ENCODE measurements at places on chromosomes 5 and 9.

DNA sequence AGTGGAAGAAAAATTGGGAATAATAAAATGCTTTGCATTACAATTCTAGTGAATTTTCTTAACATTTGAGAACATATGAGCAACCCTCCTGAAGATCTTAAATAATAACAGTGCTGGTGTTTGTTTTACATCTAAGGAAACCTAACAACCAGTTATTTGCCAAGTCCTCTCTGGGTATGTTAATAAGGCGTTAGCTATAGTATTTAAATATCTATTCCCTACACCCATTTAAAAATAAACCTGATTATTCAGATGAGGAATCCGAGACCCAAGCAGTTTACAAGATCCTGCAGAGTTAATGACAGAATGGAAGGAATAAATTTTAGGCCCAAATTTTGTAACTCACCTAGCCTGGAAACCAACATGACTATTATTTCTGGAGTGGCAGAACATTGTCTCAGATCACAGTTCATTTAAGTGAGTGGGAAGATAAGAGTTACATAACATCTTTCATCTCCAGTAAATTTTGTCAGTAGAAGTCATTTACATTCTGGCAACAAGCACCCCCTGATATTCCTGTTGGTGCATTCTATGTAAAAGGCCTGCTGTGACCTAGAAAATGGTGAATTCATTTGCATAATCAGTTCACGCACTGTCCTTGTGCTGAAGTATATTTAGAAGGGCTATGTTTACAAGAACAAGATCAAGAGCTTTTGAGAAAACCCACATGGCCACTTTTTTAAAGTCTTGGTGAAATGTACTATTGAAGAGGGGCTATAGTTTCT, 148.2 kb downstream of the COX7C start:
- no peak overlapping the region for H3K27ac ChIP-seq
- DNase-seq: no peak
- no peak overlapping the region for H3K4me3 ChIP-seq
- H3K36me3 ChIP-seq: no peaks in the 10 kb centered on the region
- H3K27me3 ChIP-seq: peaks cover 7% of the 10 kb centered on the region

DNA sequence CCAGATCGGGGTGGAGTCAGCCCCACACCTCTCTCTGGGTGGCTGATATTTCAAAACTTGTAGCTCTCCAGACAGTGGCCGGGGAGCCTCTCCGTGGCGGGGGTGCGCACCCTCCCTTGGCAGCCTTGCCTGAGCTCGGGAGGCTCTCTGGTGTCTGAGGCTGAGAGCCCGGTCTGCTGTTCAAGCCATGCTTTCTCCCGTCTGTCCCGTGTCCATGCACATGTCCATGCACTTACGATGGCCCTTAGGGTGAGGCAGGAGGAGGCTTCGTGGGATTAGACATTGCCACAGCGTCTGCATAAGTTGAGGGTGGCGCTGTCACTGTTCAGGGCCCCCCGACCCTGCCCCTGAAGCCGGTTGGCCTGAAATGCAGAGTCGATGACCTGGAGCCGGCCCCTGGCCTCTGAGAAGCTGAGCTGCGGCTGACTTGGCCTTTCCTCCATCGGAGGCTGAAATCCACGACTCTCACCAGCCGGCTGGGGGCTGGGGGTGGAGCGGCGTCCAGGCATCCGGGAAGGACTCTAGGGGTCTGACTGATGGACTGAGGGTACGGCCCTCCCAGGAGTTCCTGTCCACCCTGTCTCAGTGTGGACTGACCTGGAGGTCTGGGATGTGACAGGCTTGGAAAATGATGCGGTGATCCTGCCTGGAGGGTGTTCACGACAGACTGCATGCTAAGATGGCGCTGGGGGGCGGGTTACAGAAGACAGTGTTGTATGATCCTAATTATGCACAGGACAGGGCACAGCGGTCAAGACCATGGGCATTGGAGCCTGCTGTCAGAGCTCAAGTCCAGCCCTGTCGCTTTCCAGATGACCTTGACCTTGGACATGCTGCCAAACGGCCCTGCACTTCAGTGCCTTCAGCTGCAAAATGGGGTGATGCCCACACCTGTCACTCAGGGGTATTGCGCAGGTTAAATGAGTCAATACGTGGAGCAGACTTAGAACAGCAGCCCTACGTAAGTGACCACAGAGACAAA, 18.3 kb upstream of the SLC2A6 start:
- no peak overlapping the region for H3K27ac ChIP-seq
- peaks cover 9% of the 10 kb centered on the region for H3K36me3 ChIP-seq
- DNase-seq: no peak
- no peak overlapping the region for H3K4me3 ChIP-seq
- H3K4me1 ChIP-seq: peaks cover 11% of the 10 kb centered on the region

DNA sequence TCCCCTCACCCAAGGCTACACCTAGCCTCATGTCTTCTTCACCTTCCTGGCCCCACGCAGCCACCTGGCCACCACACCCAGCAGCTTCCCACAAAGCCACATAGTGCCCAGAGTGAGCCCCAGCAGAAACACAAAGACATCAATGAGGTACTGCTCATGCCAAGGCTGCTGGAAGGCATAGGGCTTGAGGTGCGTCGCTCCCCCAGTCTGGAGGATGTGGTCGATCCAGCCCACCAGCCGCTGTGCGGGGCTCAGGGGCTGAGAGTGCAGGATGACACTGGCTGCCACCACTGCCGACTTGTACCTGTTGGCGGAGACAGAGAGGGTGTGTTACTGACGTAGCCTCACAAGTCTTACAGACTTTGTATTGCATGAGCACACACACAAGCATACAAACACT, 15.8 kb upstream of the CAPSL start:
- no peak overlapping the region for H3K4me3 ChIP-seq
- peaks cover 40% of the 10 kb centered on the region for H3K27me3 ChIP-seq
- H3K27ac ChIP-seq: no peak overlapping the region
- no peaks in the 10 kb centered on the region for H3K4me1 ChIP-seq
- DNase-seq: no peak
- no peaks in the 10 kb centered on the region for H3K36me3 ChIP-seq

DNA sequence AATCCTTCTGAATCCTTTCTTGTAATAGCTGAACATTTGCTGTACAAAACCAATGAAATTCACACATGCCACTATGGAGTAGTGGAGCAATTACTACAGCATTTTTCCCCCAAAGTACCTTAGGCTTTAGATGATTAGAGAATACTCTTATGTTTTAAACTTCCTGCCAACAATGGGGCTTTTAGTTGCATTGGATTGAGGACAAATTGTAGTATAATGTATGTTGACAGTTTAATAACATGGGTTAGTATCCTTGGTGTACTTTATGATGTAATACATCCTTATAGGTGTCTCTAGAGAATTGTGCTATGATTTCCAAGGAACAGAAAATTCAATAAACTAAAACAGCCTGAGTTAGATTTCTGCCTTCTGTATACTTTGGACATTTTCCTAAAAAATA, 422.7 kb upstream of the GRAMD2B start:
- no peak overlapping the region for H3K27ac ChIP-seq
- H3K4me3 ChIP-seq: no peak overlapping the region
- no peaks in the 10 kb centered on the region for H3K27me3 ChIP-seq
- DNase-seq: no peak
- no peaks in the 10 kb centered on the region for H3K36me3 ChIP-seq

DNA sequence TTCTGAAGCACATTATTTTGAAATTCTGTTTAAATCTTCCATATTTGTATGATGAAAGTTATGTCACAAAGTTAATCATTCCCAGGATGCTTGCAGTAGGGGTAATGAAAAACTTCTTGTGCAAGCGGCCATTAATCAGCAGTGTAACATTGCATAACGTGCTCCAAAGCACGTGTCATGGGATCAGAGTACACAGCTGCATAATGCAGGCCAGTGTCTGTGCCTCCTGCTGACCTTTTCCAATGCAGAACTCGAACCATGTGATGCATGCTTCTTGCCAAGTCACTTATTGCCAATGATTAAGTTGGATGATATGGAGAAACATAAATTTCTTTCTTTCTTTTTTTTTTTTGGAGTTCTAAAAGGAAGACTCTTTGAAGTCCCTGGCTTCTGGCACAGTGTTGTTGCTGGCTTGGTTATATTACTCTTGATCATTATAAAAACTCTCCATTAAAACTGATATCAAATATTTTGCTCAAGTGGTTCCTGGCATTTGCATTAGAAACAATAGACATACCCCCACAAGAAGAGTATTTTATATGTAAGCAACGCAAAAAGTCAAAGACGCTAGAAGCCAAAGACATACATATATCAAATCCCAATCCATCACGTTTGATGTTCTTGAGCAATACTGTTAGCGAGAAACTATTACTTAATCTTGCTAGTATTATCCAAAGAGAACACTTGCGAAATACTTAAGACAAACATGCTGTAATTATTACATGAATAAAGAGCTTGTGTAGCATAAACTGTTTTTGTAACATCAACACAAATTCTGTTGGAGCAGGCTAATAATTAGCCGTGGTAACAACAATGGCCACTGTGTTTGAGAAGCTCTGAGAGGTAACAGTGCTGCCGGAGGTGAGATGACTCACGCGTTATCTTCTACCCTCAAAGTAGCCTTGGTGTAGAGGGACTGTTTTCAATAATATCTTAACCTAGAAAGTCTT, 164.2 kb downstream of the AUH start:
- DNase-seq: no peak
- H3K27me3 ChIP-seq: no peaks in the 10 kb centered on the region
- H3K4me3 ChIP-seq: no peak overlapping the region
- peaks cover 4% of the 10 kb centered on the region for H3K36me3 ChIP-seq

GRCh38 chr5:37517686-37518085, 138.6 kb downstream of the WDR70 start:
- no peak overlapping the region for H3K27ac ChIP-seq
- no peaks in the 10 kb centered on the region for H3K27me3 ChIP-seq
- H3K36me3 ChIP-seq: peaks cover 7% of the 10 kb centered on the region
